ENCODE measurements at places on chromosomes 5 and 9.

DNA sequence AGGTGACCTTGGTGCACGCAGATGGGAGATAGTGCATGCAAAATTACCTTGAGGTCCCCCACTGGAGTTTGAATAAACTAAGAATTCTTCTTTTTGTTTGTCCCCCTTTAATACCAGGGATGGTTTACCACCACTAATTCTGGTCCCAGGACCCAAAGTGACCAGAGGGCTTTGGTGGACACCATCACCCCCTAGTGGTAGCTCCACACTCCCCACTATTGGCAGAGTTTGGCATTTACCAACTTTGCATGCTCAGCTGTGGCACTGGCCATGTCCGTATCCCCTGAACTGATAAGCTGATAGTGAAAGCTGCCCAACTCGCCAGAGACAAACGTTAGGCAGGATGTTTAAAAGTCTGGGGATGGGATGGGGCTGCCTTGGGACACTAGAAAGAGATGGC is 3.3 kb downstream of the ASTN2 start:
- DNase-seq: no peak

- no peak for DNase-seq
Measured at GRCh38 chr5:66981266-66982055, 215.1 kb downstream of the CD180 start.

DNA sequence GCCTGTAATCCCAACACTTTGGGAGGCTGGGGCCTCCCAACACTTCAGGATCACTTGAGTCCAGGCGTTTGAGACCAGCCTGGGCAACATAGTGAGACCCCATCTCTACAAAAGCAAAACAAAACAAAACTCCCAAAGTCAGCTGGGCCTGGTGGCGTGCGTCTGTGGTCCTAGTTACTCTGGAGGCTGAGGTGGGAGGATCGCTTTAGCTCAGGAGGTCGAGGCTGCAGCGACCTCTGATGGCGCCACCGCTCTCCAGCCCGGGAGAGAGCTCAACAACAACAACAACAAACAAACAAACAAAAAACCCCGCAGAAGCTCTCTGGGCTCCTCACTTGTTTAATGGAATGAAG is 528 bp downstream of the ACOT12 start:
- no peak for DNase-seq

GRCh38 chr9:75105841-75106240 is 17.5 kb downstream of the OSTF1 start:
- no peak for DNase-seq

DNA sequence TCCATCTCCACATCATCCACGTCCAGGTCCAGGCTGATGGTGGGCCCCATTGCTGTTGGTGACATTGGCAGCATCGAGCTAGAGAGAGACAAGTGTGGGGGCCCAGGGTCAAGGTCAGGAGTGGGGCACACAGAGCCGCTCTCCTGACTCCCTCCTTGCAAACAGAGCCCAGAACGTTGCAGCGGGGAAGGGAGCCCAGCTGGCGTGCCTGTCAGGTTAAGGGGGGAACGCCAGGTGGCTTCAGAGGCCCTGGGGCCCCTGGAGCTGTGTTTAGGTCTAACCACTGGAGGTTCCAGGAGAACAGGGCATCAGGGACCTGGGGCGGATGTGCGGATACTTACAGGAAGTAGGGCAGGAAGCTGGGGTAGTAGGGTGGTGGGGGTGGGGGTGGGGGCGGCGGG is 7.5 kb downstream of the RNF44 start:
- DNase-seq: peak; percentile 76

DNA sequence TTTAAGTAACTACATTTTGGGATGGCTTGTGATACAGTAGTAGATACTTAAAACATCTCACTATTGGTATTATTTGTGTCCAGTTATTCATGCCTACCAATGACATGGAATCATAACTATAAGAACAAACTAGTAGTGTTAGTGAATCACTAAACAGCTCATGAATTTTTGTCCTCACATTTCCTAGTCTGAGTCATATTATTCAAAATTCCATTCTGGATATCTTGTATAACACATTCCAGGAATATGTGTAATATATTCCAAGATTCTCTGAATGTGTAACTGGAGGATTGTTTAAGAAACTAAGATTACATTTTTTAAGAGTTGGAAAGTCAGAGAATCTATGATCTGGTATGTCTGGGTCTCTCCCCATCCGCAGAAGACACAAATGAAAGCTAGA is 565.3 kb upstream of the ZNF608 start:
- DNase-seq: no peak

DNA sequence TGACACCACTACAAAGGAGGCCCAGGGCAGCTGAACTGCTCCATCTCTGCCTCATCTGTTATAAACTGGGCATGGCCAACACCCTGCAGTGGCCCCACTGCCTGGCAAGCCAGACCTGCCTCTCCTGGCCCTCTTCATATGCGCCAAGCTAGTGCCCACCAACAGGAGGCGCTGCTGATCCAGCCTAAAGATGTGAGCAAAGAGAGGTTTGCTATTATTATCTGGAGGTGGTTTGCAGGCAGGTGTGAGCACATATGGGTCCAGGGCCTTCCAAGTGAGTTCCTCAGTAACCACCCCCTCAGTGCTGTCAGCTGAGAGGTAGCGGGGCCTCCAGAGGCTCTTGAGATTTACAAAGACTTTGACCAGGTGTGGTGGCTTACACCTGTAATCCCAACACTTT is 232.2 kb downstream of the SYK start:
- DNase-seq: peak; percentile 39

- no peak for DNase-seq
Measured at GRCh38 chr9:87573841-87574342, 76.2 kb downstream of the DAPK1 start.

DNA sequence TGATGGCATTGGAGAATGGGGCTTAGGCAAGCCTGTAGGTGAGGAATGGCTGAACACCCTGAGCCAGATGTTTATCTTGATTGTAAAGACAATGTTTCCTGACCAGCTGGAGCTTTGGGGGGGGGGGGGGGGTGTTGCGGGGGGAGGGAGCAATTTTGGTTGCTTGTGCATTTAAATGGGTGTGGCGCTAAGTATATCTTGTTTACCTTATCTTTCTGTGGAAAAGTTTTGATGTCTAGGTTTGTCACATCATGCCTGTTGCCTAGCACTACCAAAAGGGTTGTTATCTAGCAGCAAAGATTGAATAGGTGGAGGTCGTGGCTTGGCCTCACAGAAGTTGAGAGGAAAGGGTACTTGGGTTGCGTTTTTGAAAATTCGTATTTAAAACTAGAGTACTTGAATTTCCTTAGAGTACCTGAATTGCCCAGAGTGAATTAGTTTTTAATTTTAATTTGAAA is 1.3 kb downstream of the SMAD5 start:
- no peak for DNase-seq

GRCh38 chr5:158648631-158649030 is 451.1 kb downstream of the EBF1 start:
- DNase-seq: no peak

- DNase-seq: no peak
Measured at GRCh38 chr5:118894709-118895108, 93.6 kb downstream of the DTWD2 start.

DNA sequence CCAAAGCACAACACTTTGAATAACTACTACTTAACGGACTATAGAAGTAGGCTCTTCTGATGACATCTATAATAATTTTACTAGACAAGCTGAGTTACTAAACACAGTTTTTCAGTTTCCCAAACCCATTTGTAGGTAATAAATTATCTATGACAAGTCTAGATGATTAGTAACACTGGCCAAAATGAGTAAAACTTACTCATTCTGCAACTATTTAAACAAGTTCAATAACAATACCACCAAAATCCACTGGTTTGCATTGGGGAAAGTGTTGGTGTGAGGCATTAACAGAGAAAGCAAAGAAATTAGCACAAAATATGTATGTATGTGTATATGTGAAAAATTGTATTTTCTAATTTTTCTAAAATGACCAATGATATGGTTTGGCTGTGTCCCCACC is 119.3 kb downstream of the NR2F1-AS1 start:
- DNase-seq: no peak

DNA sequence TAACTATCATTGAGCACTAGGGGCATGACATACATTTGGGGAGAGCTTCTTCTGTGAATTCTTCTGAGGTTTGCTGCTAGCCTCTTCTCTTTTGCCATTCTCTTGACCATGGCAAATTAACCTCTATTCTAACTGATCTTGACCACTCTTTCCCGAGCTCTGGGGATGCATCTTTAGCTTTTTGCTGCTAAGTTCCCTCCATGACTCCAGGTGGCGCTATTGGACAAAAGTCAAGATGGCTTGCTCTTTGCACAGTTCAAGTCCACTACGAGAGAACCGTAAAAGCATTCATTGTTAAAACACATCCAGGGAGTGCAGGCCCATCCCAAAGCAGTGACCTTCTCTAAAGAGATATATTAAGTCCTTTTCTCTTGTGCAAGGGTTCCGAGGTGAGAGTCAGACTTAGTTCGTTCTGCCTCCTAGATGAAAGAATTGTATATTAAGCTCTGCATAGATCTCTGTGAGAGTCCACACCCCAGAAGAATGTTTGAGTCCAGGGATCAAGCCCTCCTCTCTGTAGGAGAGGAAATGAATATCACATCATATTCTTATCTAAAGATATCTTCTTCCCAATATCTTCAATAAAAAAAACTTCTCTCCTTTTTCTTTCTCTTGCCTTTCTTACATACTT is 1152.9 kb upstream of the CDH6 start:
- no peak for DNase-seq

DNA sequence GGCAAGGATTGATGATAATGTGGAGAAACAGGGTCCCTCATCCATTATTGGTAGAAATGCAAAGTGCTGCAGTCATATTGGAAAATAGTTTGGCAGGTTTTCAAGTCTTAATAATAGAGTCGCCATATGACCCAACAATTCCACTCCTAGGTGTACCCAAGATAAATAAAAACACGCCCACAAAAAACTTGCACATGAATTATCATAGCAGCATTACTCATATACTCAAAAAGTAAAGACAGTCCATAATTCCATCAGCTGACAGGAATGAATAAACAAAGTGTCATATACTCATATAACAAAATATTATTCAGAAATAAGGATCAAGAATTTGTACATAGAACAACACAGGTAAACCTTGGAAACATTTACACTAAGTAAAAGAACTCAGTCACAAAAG is 242.9 kb upstream of the FTMT start:
- no peak for DNase-seq

- no peak for DNase-seq
Measured at GRCh38 chr9:18692268-18692667, 218.3 kb downstream of the ADAMTSL1 start.

DNA sequence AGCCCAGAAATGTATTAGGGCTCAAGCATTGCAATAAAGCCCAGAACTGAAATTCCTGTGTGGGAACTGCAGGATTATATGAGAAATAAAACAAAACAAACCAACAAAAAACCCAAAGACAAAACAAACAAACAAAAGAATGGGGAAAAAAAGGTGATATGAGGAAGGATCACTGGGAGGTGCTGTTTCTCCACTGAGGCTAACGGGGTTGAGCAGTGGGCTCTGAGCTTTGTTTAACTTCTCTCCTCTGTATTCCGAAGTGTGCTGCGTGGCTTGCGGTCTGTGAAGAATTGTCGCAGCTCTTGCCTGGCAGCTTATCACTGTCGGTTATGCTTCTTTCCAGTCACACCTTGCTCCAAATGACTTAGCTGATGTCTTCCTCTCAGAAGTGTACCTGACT is 106.3 kb downstream of the TENT4A start:
- no peak for DNase-seq

- DNase-seq: no peak
Measured at GRCh38 chr5:172534229-172535107, 80.1 kb upstream of the SH3PXD2B start.

- DNase-seq: no peak
Measured at GRCh38 chr5:175712313-175712680, 54.4 kb downstream of the HRH2 start.

GRCh38 chr9:122695696-122696095 is 20.8 kb downstream of the OR1L3 start:
- DNase-seq: no peak

DNA sequence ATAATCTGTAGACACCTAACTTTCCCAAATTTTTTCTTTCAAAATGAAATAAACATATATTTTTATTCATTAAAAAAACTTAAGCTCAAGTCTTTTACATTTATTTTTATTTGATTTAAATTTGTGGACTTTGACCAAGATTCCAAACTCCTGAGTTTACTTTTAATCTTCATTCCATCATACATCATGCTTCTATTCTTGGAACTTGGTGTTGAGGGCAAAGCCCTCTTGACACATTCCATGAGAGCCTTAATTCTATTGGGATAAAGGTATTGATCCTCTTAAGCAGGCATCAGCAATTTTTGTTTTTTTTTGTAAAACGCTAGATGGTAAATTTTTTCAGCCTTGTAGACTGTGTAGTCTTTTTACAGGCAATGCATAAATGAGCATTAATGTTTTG is 53.6 kb downstream of the FBXO4 start:
- DNase-seq: no peak

- DNase-seq: no peak
Measured at GRCh38 chr5:44932922-44933585, 124.3 kb downstream of the MRPS30 start.

GRCh38 chr5:160133918-160134304 is 14.7 kb upstream of the PWWP2A start:
- no peak for DNase-seq

DNA sequence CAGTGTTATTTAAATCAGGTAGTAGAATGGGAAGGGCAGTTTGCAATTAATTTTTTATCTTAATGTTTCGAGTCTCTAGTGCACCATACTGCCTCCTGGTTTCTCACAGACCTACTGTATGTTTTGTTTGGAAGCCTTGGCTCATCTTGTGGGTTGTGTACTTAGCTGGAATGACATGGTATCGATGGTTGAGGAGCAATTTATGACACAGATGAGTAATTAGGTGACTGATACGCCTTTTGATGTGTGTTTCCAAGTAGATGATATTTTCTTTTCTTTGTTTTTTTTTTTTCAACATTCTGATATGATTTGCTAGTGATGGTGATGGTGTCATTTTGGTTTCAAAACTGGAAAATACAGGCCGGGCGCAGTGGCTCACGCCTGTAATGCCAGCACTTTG is 16.1 kb downstream of the BASP1 start:
- DNase-seq: no peak

DNA sequence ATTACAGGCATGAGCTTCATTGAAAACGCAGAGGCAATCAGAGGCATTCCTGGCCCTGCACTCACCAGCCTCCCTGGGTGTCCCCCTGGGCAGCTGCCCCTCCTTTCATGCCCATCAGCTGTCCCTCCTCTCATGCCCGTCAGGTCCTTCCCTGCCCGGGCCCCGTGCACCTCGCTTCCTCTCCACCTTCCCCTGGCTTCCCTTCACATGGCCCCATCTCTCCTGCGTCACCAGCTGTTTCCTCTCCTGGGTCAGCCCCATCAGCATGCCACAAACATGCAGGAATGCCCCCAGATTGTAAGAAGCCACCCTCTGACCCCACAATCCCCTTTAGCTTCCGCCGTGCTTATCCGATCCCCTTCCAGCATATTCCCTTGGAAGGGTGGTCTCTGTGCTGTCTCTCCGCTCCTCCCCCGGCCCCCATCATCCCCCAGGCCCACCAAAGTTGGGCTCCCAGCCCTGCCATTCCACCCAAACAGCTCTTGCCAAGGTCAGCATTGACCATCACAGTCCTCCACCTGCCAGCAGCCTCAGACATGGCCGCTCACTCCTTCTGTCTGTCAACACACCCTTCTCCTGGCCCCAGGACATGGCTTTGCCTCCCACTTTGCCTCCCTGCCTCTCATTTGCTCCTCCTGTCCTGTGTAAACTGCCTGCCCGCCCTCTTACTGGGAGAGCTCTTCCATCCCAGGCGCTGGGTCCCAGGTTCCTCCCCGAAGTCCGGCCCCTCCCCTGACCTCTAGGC is 98.6 kb upstream of the IER5L start:
- no peak for DNase-seq

Measured in activated gamma-delta T cell treated with Interleukin-2 at 50 U/mL for 16 hours (primary cell).